ENCODE measurements at places on chromosomes 2 and 18.

GRCh38 chr18:77395953-77396352, 146.3 kb downstream of the GALR1 start:
- no peak for DNase-seq

GRCh38 chr2:218622606-218623365, 15.1 kb downstream of the PLCD4 start:
- no peak for DNase-seq

GRCh38 chr18:42530276-42530675, 575.2 kb downstream of the PIK3C3 start:
- no peak for DNase-seq

DNA sequence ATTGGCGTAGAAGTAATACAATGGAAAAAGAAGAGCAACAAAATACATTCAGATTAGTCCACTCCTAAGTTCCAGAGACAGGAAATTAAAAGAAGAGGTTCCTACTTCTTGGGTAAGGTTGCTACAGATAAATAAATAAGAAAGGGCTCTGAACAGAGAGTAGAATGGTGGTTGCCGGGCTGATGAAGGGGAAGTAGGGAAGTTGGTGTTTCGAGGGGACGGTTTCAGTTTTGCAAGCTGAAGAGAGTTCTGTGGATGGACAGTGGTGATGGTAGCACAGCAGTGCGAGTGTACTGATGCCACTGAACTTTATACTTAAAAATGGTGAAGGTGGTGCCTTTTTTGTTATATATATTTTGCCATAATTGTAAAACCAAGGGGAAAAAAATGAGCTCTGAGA, 48.2 kb downstream of the CABYR start:
- DNase-seq = no peak

DNA sequence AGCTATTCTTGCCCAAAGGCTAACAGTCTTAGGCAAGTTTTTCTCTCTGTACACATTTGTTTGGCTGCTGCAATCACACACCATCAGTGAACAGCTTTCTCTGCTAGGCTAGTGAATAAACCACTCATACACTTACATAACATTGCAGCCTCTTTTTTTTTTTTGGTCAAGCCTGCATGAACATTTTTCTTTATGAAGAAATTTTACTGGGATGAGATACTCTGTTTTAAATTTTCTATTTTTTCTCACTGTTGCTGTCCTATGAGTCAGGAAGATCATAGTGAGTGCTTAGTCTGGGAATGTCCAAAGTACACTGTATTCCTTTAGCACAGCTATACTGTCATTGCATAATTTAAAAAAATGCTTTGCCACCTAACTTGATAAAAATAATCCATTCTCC, 58.5 kb downstream of the ROCK1 start:
- DNase-seq = no peak

DNA sequence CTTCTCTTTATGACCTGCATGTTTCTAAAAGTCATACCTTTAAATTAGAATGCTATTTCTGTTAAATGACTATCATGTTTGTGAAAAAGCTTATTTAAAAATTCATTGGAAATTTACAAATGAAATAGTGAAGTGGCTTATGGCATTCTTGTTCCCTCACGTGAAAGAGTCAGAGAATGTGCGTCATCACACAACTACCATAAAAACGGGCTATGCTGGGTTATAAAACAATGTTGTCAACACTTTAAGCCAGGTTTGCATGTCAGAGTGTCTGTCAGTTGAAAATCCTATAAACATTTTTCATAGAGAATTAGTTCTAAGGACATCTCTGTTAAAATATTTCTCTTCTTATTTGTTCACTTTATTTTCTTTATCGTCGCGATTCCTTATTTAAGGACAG, 42.5 kb upstream of the STK39 start:
- DNase-seq = no peak

GRCh38 chr18:36582988-36583745, 245.6 kb downstream of the TPGS2 start:
- no peak for DNase-seq

- no peak for DNase-seq
These were observed 89.1 kb downstream of the ABCA12 start for GRCh38 chr2:215049341-215049740.

DNA sequence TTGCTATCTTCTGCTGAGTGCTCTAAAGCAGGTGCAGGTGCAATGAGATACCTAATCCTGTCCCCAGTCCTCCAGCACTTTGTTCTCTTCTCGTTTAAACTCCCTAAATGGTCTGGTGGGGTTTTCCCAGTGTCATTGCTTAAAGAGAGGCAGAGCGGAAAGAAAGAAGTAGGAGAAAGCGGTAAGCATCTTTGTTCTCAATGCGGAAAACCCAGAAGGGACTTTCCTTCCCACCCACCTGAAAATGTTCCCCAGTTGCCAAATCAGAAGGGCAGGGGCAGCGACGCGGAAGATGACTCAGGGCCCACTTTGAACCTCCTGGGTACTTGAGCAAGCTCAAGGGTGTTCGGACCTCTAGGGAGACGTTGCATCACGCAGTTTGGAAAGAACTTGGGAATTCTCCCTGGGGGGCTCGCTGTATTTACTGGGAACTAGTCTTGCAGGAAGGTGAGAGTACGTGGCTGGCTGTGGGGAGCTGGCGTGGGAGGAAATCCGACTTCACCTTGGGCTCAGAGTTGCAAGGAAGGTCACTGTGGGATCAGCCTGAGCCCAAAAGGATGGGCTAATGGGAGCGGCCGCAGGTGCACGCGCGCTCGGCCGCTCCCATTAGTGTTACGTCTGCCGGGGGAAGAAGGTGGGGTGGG, 589 bp upstream of the SGPP2 start:
- DNase-seq = peak; percentile 50

- no peak for DNase-seq
These were observed 44.4 kb upstream of the ITPRID2 start for GRCh38 chr2:181847198-181847556.

DNA sequence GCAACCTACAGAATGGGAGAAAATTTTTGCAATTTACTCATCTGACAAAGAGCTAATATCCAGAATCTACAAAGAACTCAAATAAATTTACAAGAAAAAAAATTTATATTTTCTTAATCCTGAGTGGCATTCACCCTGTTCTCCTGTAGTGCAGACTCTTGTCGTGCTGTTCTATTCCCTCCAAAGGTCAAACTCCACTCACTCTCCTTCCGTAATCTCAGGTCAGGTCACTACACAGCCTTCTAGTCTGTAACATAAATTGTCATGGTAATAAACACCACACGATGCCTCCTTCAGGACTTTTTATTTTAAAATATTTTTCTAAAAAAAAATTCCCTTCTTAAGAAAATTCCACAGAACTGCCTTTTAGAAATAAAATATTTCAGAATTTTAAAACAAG, 417.9 kb upstream of the GCFC2 start:
- DNase-seq = no peak

DNA sequence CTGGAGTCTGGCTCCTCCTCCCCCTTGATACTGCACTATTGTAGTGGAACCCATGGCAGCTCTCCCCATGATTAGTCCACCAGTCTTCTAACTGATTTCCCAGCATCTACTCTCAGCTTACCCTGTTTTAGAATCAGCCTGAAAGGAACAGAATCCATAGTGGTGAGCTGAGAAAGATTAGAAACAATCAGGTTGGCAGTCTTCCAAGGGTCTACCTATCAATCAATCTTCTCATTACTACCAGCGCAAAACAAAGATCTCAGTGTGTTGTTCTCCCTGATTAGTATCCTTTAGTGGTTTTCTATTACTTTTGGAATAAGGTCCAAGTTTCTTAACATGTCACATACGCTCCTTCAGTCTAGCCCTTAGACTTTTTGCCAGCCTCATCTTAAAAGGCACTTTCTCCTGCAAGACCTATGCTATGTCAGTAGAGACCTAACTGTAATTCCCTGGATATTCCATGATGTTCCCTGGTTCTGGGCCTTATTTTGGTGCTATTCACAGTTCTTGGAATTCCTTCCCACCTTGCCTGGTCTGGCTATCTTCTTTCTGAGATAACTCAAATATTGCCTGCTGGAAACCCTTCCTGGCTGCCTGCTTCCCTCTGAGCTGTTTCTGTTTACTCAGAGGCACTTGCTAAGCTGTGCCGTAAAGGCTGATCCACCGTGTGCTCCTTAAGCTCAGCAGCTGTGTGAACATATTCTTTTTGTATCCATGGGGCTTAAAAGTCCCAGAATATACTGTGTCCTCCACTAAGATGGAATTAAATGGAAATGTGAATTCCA, 32.6 kb downstream of the LAMA3 start:
- no peak for DNase-seq

GRCh38 chr2:20615466-20616241, 35.2 kb downstream of the HS1BP3 start:
- no peak for DNase-seq

GRCh38 chr2:101386599-101387150, 628 bp downstream of the CREG2 start:
- DNase-seq = no peak

DNA sequence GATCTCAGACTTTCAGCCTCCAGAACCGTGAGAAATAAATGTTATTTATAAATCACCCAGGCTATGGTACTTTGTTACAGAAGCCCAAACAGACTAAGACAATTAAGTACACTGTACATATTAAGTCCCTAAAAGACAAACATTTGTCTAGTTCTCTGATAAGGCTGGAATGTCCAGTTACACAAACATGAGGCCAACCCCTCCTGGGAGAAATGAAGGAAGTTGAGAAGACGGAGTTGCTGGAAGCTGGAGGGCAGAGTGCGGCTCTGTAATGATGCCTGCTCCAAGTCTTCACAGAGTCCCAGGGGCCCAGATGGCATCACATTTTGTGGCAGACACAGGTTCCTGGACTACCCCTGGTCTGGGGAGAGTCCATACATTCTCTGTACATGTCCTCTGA, 79.2 kb upstream of the ST8SIA3 start:
- DNase-seq = no peak

GRCh38 chr18:22935431-22935830, 2.3 kb downstream of the RBBP8 start:
- DNase-seq = no peak

- no peak for DNase-seq
These were observed 290.6 kb downstream of the NDUFA10 start for GRCh38 chr2:239734436-239735005.

DNA sequence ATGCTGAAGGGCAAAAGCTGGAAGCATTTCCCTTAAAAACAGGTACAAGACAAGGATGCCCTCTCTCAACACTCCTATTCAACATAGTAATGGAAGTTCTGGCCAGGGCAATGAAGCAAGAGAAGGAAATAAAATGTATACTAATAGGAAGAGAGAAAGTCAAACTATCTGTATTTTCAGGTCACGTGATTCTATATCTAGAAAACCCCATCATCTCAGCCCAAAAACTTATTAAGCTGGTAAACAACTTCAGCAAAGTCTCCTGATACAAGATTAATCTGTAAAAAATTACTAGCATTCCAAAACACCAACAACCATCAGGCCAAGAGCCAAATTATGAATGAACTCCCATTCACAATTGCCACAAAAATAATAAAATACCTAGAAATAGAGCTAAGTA, 213.2 kb upstream of the CNTNAP5 start:
- DNase-seq = no peak

- no peak for DNase-seq
These were observed 136.1 kb downstream of the TMEM200C start for GRCh38 chr18:5759194-5759593.

DNA sequence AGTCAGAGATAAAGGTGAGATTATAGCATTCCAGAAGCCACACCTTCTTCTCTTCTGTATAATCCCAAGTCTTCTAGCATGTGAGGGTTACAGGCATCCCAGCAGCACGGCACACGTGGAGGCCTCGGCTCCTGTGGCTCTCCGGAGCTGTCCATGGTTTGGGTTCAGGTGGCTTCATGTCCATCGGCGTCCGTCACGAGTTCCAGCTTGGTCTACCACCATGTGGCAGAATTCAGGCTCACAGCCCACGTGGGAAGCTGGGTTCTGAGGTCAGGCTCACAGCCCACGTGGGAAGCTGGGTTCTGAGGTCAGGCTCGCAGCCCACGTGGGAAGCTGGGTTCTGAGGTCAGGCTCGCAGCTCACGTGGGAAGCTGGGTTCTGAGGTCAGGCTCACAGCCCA, 378.3 kb upstream of the SALL3 start:
- DNase-seq = no peak

DNA sequence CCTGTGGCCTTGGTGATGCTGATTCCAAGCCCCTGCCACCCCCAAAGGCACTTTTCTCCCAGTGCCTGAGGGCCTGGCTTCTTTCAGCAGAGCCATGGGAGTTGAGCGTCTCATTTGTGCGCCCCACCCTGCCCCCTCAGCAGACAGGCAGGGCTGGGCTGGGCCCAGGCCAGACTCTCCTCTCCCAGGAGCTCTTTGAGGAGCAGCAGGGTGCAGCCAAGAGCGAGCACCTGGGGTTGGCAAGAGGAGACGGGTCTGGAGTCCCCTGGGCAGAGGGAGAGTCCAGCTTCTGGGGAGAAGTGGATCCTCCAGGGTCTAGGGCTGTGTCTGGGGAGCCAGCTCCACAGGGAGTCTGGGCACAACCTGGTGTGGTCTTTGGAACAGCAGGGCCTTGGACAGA, 21.2 kb downstream of the NPPC start:
- no peak for DNase-seq

DNA sequence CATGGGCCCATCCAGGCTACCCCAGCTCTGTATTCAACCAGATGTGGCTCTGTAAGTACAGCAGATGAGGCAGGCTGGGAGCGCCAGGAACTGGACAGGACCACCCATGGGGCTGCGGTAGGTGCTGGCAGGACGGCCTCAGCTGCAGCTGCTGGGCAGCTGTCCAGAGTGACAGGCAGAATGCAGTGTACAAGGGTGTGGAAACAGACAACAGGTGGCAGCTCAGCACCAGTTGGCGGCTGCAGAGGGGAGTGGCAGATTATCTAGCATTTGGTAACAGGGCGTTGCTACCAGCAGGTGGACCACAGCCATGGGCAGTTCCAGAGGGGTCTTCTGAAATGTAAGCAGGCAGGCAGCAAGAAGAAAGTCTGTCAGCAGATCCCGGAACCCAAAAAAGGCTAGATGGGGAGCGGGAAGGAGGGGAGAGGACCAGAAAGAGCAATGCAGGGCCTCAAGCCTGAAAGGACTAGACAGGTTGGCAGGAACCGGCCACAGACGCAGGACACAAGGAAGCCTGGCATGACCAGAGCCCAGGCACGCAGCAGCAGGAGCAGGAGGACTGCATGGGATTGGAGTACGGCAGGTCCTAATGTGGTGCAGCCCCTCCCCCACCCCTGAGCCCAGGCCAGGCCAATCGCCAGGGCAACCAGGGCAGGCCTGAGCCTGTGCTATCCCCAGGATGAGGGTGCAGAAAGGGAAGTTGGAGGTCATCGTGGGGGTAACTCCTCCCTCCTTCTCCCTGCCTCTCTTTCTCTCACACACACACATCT, 24.7 kb downstream of the PKDCC start:
- peak; percentile 70 for DNase-seq

DNA sequence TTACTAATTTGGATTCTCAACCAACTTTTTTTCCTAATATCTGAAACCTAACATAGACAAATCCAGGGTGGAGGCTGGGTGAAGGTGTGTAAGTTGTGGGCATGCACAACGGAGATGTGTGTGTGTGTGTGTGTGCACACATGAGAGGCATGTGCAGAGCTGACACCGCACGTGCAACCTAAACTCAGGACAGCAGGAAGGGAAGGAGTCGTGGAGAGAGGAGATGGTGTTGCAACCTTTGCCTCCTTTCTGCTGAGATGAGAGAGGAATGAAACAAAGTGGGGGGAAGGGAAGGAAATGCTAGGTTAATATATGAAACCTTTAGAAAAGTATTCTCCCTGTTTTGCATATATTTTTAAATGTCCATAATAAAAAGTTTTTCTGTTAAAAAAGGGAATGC, 64.7 kb downstream of the KCTD1 start:
- DNase-seq = no peak

- no peak for DNase-seq
These were observed 75.3 kb downstream of the GALNT3 start for GRCh38 chr2:165718610-165719210.
